Daoy (cell line): ENCODE measurements at places on chromosomes 4 and X. TPM values are rescaled to one million over a fixed set of nuclear protein-coding genes. Genes with fewer than 3 reads are reported as not detected.
A peak's percentile ranks its signal among the peaks of the same experiment; 100 is the strongest.

The ZNF275 gene
- 3.5 and 5.2 TPM in 2 replicates for total RNA-seq

GRCh38 chr4:47612116-47613023, 127.3 kb downstream of the ATP10D start:
- no peak for DNase-seq

DNA sequence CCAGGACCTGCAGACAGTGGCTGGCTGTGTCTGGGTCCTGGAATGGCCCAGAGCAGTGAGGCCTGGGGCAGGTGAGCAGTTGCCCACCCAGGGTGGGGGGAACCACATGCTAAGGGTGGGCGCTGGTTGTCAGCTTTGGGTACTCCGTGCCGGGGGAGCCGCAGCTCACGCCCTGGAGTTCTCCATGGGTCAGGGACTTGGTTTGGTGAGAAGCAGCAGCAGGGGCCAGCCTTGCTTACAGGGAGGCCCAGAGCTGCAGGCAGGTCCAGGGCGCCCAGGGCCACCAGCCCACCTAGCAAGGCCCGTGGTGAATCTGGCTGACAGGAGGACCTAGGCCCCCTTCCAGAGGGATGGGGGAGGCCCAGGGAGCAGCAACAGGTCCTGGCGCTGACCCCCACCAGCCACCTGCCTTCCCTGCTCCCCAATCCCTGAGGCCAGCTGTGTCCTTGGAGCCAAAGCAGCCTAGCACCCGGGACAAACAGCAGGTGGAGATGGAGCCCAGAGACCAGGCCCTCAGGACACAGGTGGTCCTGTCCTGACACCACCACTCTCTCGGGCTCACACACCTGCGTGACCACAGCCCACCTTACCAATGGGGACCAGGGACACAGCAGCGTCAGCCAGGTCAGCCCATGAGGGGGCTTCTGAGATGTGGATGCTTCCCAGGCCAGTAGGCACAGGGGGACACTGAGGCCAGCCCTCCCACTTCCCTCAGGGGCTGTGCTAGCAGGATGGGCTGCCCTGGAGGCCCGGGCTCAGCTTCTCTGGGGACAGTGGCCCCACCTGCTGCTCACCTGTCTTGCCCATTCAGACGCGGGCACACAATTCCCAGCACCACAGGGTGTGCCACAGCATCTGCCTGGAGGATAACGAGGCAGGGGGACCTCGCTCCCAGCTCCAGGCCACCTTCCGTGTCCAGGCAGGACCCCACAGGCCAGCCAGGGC, 3.5 kb downstream of the MXD4 start:
- peak; percentile 1 for DNase-seq

- no peak for DNase-seq
Observed at GRCh38 chrX:81348388-81348787, 146.5 kb downstream of the SH3BGRL start.

The RRH gene
- not detected in 2 replicates for total RNA-seq

- DNase-seq, result no peak
Observed at GRCh38 chr4:140100771-140101170, 53.2 kb downstream of the MAML3 start.

The HERC6 gene
- 3.4 and 5.8 TPM in 2 replicates for total RNA-seq

GRCh38 chrX:1451251-1451660, 1.5 kb downstream of the ASMTL start:
- no peak for DNase-seq

GRCh38 chrX:28756647-28757046, 169.4 kb downstream of the IL1RAPL1 start:
- DNase-seq, result no peak

DNA sequence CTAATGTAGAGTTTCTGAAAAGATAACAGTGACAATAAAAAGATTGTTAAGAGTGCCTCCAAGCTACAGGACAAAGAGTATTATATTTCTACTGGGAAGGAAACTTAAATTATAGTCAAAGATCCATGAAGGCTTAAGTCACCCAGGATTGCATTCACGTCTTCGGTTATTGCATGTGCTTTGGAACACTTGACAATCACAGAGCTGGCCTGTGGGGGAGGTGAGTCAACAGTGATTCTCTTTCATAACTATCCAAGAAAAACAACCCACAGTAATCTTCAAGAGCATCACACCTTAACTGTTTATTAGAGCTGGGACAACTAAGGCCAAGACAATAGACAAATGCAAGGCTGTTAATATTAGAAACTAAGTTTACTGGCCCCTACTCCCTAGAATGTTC, 40.3 kb downstream of the PDGFC start:
- peak; percentile 72 for DNase-seq

DNA sequence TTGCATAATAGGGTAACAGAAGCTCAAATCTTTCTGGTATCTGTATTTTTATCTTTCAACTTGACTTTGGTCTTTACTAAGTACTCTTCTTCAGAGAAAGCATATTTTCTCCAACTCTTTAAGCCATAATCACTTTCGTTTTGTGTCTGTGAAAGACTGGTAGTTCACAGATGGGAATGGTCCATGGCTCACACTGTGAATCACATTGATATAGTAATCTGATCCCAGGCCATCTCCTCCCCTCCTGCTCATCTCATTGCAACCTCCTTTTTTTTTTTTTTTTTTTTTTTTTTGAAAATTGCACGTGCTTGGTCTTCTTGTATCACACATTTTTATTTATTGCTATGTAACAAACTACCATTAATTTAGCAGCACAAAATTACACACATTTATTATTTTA, 694.5 kb upstream of the SLIT2 start:
- DNase-seq, result peak; percentile 36

DNA sequence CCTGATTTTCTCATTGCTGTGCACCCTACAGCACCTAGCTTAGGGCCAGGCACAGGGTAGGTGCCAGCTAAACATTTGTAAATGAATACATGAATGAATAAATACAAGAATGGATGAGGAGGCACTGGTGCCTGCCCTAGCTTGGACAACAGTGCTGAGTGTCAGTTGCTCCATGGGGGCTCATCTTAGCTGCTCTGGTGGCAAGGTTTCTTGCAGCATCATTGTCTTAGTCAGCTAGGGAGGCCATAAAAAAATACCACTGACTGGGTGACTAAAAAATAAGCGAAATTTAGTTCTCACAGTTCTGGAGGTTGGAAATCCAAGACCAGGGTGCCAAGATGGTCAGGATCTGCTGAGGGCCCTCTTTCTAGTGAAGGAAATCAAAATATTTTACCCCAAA, 31.2 kb downstream of the TMEM31 start:
- DNase-seq, result no peak

GRCh38 chr4:159284113-159284512, 181.2 kb downstream of the RAPGEF2 start:
- DNase-seq, result no peak

GRCh38 chr4:139692309-139693012, 26.8 kb downstream of the MGST2 start:
- no peak for DNase-seq

- DNase-seq, result no peak
Observed at GRCh38 chr4:176044589-176044951, 21.1 kb upstream of the WDR17 start.

DNA sequence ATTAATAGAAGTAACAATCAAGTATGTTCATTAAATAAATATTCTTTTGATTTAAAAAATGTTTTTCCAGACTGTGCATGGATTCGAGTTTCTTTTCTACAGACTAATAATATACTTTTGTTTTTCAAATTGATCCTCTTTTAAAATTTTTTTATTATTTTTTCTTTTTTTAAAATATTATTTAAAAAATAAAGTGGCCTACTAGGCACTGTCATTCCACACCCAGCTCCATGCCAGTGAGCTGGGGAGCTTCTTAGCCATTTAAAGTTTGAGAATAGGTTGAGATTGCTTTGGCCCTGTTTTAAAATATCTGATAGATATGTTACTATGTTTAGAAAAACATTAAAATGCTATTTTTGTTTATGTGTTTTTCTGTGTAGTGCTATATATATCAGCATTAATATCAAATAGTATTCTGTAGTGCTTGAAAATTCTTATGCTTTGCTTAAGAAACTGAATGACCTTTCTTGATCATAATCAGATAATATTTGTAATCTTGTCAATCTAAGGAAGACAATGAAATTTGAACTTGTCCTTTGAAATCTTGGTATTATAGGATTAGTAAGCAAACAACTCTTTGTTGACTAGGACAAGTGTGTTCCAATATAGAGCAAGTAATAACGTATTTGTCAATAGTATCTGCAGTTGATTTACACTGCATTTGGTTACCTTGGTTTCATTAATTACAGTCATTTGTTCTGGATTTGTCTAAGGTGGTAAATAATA, 12.6 kb downstream of the PCDH10 start:
- no peak for DNase-seq

DNA sequence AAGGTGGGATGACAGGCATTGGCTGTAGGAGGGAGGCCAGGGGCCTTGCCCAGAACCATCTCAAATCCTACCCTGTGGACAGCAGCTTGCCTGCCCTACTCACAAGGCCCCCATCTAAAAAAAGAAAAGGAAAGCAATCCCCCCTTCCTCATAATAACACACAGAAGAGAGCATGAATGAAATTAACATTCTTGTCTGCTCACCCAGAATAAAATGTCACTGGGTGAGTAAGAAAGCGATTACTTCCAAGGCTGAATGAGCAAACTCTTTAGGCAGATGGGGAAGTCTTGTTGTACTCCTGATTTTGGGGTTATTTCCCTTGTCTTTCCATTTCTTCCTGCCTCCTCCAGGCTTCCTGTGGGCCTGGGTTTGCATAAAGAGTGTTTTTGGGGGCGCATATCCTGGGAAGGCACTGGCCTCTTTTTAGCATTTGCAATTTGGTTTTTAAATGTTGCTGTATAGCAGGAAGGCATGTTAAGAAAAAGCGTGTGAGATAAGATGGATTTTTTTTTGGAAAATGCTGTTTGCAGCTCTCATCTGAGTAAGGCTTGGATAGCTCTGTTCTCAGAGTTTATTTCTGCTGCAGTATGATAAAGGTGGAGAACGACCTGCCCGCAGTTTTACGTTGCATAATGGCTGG, 248.3 kb upstream of the GATB start:
- DNase-seq, result no peak

GRCh38 chr4:154366956-154367355, 124.6 kb downstream of the DCHS2 start:
- DNase-seq, result no peak

- no peak for DNase-seq
Observed at GRCh38 chr4:98802770-98803198, 126.1 kb downstream of the EIF4E start.

- no peak for DNase-seq
Observed at GRCh38 chr4:186134257-186134656, 29.8 kb downstream of the FAM149A start.

DNA sequence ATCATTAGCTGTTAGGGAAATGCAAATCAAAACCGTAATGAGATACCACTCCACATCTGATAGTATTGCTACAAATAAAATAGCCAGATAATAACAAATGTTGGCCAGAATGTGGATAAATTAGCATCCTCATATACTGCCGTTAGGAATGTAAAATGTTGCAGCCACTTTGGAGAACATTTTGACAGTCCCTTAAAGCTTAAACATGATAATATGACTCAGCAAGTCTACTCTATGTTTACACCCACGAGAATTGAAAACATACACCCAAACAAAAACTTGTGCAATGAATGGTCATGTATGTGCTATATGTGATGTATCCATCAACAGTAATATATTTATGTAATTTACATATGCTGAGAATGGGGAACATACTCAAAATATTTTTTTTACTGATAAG, 78.2 kb downstream of the GSTCD start:
- no peak for DNase-seq

GRCh38 chrX:103254171-103254824, 657 bp downstream of the TCEAL8 start:
- DNase-seq, result peak; percentile 56

DNA sequence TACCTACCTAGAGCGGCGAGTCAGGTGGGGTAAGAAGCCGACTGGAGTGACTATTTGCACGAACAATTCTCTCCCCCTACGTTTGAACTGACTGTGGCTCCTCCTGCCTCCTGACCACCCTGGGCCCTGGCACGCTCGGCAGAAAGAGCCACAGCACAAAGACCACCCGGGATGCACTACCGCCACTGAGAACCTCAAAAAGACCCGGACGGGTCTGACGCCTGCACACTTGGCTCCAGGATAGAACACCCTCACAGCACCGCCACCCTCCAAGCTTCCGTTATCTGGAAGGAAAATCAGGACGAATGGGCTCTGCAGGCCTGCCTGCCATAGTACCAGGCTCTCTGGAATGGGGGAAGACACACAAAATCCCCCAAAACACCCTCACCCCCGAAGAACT, 2.2 kb downstream of the LRPAP1 start:
- no peak for DNase-seq

DNA sequence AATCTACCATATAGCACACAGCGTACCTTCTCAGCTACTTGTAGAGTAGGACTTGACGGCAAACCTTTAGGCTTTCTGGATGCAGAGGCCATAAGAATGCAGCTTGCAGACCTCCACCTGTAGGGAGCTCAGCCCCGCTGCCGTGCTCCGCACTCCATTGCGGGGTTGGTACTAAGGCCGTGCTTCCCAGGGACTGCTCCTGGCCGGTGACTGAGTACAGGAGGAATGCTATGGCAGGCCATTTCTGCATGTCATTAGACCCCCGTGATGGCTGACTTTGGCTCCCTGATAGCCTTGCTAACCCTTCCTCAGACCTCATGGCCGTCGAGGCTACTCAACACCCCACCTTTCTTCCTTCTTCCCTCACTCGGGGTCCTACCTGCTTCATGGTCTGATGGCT, 26.4 kb downstream of the TIGD2 start:
- DNase-seq, result no peak

The OCIAD1 gene
- total RNA-seq, result 145 and 147 TPM in 2 replicates

DNA sequence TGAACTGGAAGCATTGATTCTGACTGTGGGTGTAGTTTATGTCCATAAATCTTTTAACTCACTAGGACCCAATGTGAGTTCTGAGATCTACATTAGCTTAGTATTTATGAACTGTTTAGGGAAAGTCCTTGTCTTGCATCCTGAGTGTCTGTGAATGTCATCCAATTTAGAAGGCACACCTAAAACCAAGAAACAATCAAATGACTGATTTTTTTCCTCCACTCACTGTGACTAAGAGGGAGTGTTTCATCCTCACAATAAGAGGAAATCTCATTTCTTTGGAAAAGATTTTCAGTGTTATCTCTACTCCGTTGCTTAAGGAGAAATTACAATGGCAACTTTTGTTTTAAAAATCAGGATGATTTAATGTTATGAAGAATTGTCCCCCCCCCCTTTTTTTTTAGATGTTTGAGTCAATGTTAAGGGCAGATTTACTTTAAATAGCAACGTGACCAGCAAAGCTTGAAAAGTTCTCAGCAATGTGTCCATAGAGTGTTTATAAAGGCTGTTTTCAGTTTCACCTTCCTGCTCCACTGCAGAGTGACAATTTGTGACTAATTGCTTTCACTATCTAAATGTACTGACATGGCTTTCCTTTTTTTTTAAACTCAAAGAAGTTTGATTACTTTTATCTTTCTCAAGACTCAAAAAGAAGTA, 173.0 kb downstream of the SPCS3 start:
- no peak for DNase-seq

GRCh38 chrX:31061091-31061490, 10.8 kb downstream of the FTHL17 start:
- DNase-seq, result no peak

The EDNRA gene
- 0.11 TPM in 1 of 2 replicates, not detected in the other for total RNA-seq

The MSN gene
- 300 and 316 TPM in 2 replicates for total RNA-seq

GRCh38 chrX:22357621-22358020, 84.9 kb downstream of the CBLL2 start:
- no peak for DNase-seq

- no peak for DNase-seq
Observed at GRCh38 chr4:155657169-155657568, 9.5 kb upstream of the GUCY1A1 start.
